Colonic mucosa (tissue), 4 donors: ENCODE measurements at places on chromosomes 7 and 10.
A peak's percentile ranks its signal among the peaks of the same experiment; 100 is the strongest.

GRCh38 chr7:111198255-111198654 is 107.3 kb downstream of the LRRN3 start:
- H3K4me1 ChIP-seq = no peaks in the 10 kb centered on the region
- no peak overlapping the region for H3K27ac ChIP-seq
- H3K4me3 ChIP-seq = no peak overlapping the region
- DNase-seq = no peak

DNA sequence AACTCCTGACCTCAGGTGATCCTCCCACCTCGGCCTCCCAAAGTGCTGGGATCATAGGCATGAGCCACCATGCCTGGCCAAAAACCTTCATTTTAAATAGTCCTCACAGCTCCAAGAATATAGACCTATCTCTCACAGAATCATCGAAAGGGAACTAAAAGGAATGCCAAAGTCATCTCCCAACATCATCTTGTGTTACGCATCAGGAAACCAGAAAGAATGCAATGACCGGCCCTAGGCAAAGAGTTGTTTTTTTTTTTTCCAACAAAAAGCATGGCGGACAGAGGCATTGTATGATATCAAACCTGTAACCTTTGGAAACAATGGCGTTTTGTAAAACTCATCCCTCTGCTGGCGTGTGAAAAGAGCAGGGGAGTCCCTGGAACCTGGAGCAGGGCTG is 73.2 kb downstream of the FAM107B start:
- H3K27ac ChIP-seq = no peak overlapping the region
- H3K27me3 ChIP-seq = no peaks in the 10 kb centered on the region
- no peaks in the 10 kb centered on the region for H3K36me3 ChIP-seq
- H3K4me3 ChIP-seq = no peak overlapping the region

GRCh38 chr10:30804478-30805055 is 175.0 kb upstream of the LYZL2 start:
- DNase-seq = no peak
- no peaks in the 10 kb centered on the region for H3K36me3 ChIP-seq
- H3K27me3 ChIP-seq = no peaks in the 10 kb centered on the region

DNA sequence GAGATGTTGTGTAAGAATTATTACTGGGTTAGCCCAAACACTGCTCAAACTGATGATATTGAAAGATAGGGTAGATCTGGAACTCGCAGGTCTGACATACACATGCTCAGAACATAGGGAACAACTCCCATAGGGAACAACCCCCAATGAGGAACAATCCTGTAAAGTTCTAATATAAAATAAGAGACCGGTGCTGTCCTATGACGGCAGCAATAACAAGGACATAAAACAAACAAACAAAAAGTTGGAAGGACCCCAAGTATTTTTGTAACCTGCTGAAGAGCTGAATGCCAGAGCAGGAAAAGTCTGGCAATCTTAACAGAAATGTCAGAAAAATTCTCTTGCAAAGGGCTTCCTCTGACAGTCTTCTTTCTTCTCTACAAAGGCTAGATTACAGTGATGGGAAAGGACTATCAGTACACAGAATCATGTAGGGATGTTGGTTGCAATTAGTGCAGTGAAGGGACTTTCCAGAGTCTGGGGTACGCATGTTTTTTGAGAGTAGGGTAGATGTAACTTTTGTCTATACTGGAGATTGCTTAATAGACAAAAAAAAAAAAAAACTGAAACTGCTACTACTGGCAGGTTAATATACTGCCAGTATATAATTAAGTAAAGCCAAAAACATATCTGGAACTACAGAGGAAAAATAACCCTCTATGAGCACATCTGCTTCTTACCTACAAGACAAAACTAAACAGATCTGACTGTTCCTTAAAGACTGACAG is 35.5 kb downstream of the IDE start:
- no peak overlapping the region for H3K4me3 ChIP-seq
- no peaks in the 10 kb centered on the region for H3K4me1 ChIP-seq
- H3K27ac ChIP-seq = no peak overlapping the region

- DNase-seq = peak; percentile 4
- H3K4me3 ChIP-seq = no peak overlapping the region
- H3K27me3 ChIP-seq = no peaks in the 10 kb centered on the region
- no peak overlapping the region for H3K27ac ChIP-seq
- H3K4me1 ChIP-seq = no peaks in the 10 kb centered on the region
- no peaks in the 10 kb centered on the region for H3K36me3 ChIP-seq
These were observed 150.3 kb upstream of the FAM20C start for GRCh38 chr7:41917-42565.

- DNase-seq = no peak
- no peaks in the 10 kb centered on the region for H3K36me3 ChIP-seq
- no peaks in the 10 kb centered on the region for H3K27me3 ChIP-seq
- no peaks in the 10 kb centered on the region for H3K4me1 ChIP-seq
- H3K27ac ChIP-seq = no peak overlapping the region
These were observed 661.7 kb downstream of the NRG3 start for GRCh38 chr10:82536668-82537067.

GRCh38 chr7:91293840-91294239 is 29.6 kb downstream of the FZD1 start:
- no peaks in the 10 kb centered on the region for H3K36me3 ChIP-seq
- DNase-seq = no peak
- H3K27ac ChIP-seq = no peak overlapping the region

- H3K27ac ChIP-seq = no peak overlapping the region
- no peaks in the 10 kb centered on the region for H3K36me3 ChIP-seq
- H3K4me3 ChIP-seq = no peak overlapping the region
- peaks cover 4% of the 10 kb centered on the region for H3K4me1 ChIP-seq
- no peak for DNase-seq
These were observed 127.8 kb downstream of the SH3PXD2A start for GRCh38 chr10:103727546-103727963.

- H3K36me3 ChIP-seq = no peaks in the 10 kb centered on the region
- no peaks in the 10 kb centered on the region for H3K27me3 ChIP-seq
- H3K27ac ChIP-seq = no peak overlapping the region
- DNase-seq = no peak
- H3K4me1 ChIP-seq = no peaks in the 10 kb centered on the region
These were observed 1183.7 kb upstream of the CELF2 start for GRCh38 chr10:9833942-9834341.

- no peaks in the 10 kb centered on the region for H3K27me3 ChIP-seq
- no peaks in the 10 kb centered on the region for H3K4me1 ChIP-seq
- no peak overlapping the region for H3K4me3 ChIP-seq
- H3K36me3 ChIP-seq = no peaks in the 10 kb centered on the region
These were observed 425.7 kb upstream of the NFE2L3 start for GRCh38 chr7:25726170-25726780.

- H3K4me1 ChIP-seq = no peaks in the 10 kb centered on the region
- H3K4me3 ChIP-seq = no peak overlapping the region
- no peak for DNase-seq
- no peaks in the 10 kb centered on the region for H3K27me3 ChIP-seq
These were observed 697.6 kb upstream of the GALNT17 start for GRCh38 chr7:70434376-70434775.

DNA sequence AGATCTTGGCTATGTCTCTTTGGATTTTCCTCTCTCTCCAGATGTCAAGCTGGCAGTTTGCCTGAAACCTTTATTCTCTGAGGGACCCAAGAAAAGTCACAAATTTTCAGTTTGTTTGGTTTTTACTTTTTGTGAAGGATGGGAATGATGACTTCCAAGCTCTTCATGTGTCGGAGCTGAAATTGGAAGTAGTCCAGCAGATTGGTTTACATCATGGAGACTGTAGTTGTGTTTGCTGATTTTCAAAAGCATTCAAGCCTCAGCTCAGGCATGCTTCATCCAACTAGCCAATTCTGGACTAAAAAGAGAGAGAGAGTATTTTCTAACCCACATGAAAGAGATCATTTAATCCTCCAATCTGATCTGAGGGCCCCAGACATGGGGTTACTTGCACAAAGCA is 326.2 kb upstream of the AUTS2 start:
- H3K4me3 ChIP-seq = no peak overlapping the region
- H3K4me1 ChIP-seq = no peaks in the 10 kb centered on the region
- H3K27me3 ChIP-seq = no peaks in the 10 kb centered on the region
- no peaks in the 10 kb centered on the region for H3K36me3 ChIP-seq
- H3K27ac ChIP-seq = no peak overlapping the region

- H3K4me3 ChIP-seq = no peak within 1 kb of the TSS
- no peaks in the 10 kb centered on the region for H3K36me3 ChIP-seq
- no peak within 1 kb of the TSS for H3K27ac ChIP-seq
- DNase-seq = no peak
- H3K4me1 ChIP-seq = no peaks in the 10 kb centered on the region
These were observed at the start of gene AKR1B15 for GRCh38 chr7:134548877-134549276. Gene AKR1B15, plus strand, starts transcription at chr7:134549110. Its CDS starts 15,510 bp downstream, at chr7:134564620.

DNA sequence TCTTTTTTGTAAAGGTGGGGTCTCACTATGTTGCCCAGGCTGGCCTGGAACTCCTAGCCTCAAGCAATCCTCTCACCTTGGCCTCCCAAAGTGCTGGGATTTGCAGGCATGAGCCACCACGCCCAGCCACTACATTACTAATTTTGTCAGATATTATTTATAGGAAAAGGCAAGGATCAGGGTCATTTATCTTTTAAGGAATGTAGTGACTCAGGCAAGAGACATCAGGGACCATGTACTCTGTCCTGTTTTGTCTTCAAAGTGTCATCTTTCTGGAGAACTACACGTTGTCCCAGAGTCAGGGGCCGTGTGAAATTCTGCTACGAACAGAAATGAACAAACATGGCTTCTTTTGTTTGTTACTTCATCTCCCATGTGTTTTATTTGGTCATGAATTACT is 105.3 kb downstream of the NPTX2 start:
- H3K27me3 ChIP-seq = no peaks in the 10 kb centered on the region
- H3K4me1 ChIP-seq = no peaks in the 10 kb centered on the region
- no peak overlapping the region for H3K4me3 ChIP-seq
- DNase-seq = no peak
- H3K27ac ChIP-seq = no peak overlapping the region

DNA sequence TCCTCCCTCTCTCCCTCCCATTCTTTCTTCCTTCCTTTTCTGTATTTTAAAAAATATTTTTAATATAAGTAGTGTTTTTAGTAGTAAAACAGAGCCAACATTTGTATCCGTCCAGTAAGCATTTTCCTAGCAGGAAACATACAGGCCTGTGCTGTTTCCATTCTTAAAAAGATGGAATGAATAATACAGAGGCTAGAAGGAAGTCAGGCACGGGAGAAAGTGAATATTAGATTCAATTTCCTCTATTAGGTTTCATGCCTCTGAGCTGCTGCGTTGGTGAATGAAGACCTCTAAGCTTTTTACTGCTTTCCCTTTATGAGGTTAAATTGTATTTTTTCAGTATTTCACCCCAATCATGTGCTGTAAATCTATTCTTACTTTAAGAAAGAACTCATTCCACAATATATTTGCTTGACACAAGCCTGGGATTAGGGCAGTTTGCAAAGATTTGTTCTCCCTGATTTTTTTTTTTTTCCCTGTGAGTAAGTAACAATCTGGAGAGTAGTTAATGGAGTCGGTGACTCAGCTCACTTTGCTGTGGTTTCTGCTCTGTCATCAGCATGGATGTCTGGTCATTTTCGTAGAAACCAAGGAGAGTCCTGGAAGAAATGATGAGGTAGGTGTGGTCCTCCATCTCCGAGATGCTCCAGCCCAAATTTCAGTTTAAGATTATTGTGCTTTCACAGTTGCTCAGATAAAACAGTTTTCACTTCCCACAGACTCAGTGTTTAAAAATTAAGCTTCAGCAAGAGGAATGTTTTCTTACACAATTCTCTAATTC is 76.1 kb upstream of the PITRM1 start:
- H3K36me3 ChIP-seq = no peaks in the 10 kb centered on the region
- peak overlapping the region; percentile 22 for H3K27ac ChIP-seq
- no peak for DNase-seq

GRCh38 chr7:22827563-22827962 is 4.9 kb upstream of the TOMM7 start:
- no peak overlapping the region for H3K27ac ChIP-seq
- H3K27me3 ChIP-seq = peaks cover 4% of the 10 kb centered on the region
- no peaks in the 10 kb centered on the region for H3K4me1 ChIP-seq
- H3K4me3 ChIP-seq = no peak overlapping the region
- no peaks in the 10 kb centered on the region for H3K36me3 ChIP-seq

DNA sequence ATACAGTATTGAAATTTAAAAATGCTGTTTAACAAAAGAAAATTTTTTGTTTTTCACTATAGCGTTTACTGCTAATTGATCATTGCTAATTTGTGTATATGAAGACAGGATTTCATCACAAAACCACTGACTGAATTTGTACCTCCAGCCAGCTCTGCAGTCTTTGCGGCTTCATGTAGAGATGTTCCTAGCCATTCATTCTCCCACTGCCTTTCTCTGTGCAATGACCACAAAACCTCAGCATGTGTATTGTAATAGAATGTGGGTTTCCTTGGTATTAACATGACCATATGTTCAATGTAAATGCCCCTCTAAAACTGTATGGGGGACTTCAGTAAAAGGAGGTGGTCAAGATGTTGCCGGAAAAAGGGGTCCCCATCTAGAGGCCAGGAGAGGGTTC is 81.1 kb upstream of the STEAP1B start:
- no peaks in the 10 kb centered on the region for H3K27me3 ChIP-seq
- no peaks in the 10 kb centered on the region for H3K36me3 ChIP-seq
- H3K27ac ChIP-seq = no peak overlapping the region
- DNase-seq = no peak
- H3K4me1 ChIP-seq = no peaks in the 10 kb centered on the region

- no peaks in the 10 kb centered on the region for H3K27me3 ChIP-seq
- H3K4me3 ChIP-seq = no peak overlapping the region
- no peaks in the 10 kb centered on the region for H3K4me1 ChIP-seq
- DNase-seq = no peak
- H3K36me3 ChIP-seq = peaks cover 28% of the 10 kb centered on the region
These were observed 53.1 kb downstream of the SLK start for GRCh38 chr10:104020020-104020419.

DNA sequence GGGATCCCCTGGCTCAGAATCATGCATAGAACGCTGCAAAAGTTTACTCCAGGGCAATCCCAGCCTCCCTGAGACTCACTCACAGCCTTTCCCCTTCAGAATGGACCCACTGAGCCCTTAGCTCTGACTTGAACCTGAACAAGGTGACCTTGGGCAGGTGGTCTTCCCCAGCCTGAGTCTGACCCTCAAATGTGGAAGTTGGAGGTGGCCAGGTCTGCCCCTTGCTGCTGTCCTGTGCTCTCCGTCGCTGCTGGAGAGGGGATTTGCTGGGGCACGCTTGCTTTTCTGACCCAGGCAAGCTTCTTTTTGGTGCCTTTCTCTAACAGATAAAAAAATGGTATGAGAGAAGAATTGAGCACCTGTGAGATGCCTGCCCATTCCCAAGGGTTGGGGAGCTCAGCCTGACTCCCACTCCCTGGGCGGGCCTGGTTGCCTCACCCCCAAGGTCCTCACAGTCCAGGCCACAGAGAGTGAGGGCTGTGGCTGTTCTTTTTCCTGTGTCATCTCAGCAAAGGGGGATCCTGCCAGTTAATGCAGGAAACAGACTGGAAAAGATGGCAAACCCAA is 46.6 kb upstream of the IGFBP3 start:
- H3K4me1 ChIP-seq = no peaks in the 10 kb centered on the region
- no peak for DNase-seq
- H3K4me3 ChIP-seq = no peak overlapping the region
- H3K27ac ChIP-seq = no peak overlapping the region
- no peaks in the 10 kb centered on the region for H3K27me3 ChIP-seq

GRCh38 chr10:110893559-110894179 is 21.9 kb downstream of the PDCD4 start:
- no peak overlapping the region for H3K4me3 ChIP-seq
- DNase-seq = no peak
- peaks cover 4% of the 10 kb centered on the region for H3K4me1 ChIP-seq
- H3K27me3 ChIP-seq = no peaks in the 10 kb centered on the region
- peaks cover 10% of the 10 kb centered on the region for H3K36me3 ChIP-seq
- no peak overlapping the region for H3K27ac ChIP-seq
